ENCODE measurements at places on chromosomes 11 and 22.

- DNase-seq = no peak
These were observed 8.7 kb downstream of the UBASH3B start for GRCh38 chr11:122664188-122664587.

DNA sequence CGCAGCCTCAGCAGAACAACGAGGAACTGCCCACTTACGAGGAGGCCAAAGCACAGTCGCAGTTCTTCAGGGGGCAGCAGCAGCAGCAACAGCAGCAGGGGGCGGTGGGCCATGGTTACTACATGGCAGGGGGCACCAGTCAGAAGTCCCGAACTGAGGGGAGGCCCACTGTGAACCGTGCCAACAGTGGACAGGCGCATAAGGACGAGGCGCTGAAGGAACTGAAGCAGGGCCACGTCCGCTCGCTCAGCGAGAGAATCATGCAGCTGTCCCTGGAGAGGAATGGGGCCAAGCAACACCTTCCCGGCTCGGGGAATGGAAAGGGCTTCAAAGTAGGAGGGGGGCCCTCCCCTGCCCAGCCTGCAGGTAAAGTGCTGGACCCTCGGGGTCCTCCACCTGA lies 31.6 kb downstream of the AMOTL1 start:
- no peak for DNase-seq

DNA sequence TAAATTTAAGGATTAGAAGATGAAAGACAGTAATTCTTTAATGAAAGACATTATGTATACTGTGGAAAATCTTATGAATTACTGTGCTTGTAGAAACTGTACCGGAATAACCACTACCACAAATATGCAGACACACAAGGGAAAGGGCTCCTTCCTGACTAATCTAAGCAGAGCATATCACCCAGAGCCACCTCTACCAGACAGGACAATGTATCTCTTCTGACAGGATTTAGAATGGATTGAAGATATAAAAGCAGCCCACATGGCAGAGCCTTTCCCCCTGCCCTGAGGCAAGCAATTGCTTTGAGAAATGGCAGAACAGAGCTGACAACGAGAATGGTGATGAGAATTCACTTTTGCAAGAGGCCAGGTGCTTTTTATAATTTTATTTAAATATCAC lies 144.1 kb downstream of the NOX4 start:
- no peak for DNase-seq

DNA sequence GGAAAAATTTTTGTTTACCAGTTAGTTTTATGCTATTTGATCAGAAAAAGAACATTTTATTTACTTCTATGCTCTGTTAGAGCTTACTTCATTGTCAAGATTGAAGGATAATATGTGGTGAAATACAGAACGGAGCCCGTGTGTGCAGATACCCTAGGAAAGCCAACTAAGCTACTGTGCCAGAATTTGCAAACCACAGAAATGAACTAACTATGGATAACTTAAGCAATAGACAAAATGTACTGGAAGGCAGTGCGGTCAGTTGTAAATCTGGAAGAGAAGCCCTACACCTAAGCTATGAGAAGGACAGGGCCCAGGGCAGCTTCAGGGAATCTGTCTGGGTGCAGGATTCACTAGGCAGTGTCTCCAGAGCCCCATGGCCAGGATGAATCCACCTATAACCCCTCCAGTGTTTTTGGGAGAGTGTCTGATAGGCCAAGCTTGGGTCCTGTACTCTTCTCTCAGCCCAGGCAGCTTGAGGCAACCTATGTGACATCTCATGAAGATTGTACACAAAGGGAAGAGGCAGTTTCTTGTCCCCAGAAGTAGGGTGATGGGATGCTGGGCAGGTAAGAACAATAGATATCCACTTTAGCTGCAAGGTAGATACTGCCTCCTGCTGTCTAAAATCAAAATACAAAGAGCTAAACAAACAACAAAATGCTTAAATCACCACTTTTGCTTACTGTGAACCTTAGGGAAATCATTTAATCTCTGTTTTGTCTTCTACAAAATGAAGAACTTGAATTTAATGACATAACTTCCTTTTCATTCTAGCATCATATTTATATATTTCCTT lies 12.1 kb downstream of the MMP7 start:
- DNase-seq = no peak

DNA sequence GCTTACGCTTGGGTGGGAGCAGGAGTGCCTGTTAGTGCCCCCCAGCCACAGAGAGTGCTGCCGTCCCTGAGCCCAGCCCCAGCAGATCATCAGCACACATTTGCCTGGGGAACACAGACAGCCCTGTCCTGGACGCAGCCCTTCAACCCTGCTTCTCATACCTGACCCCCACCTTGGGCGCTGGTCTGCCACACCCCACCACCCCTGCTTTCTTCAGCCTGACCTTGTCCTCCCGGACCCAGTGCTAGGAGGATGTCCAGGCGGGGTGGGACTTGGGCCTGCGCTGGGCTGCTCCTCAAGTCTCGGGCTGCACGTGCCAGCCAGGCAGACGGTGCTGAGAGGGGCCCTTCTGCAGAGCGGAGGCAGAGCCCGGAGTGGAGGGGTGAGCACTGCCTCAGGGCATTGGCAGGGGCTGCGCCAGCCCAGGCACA lies 119.2 kb downstream of the KCNQ1OT1 start:
- DNase-seq = peak; percentile 13

- no peak for DNase-seq
These were observed 16.9 kb upstream of the C22orf42 start for GRCh38 chr22:32175683-32176644.

GRCh38 chr11:30310623-30311022 lies 12.3 kb upstream of the ARL14EP start:
- DNase-seq = no peak

- DNase-seq = no peak
These were observed 270.6 kb downstream of the FAT3 start for GRCh38 chr11:92495107-92495793.
